ENCODE measurements at places on chromosomes 2 and 18.
A peak's percentile ranks its signal among the peaks of the same experiment; 100 is the strongest.

DNA sequence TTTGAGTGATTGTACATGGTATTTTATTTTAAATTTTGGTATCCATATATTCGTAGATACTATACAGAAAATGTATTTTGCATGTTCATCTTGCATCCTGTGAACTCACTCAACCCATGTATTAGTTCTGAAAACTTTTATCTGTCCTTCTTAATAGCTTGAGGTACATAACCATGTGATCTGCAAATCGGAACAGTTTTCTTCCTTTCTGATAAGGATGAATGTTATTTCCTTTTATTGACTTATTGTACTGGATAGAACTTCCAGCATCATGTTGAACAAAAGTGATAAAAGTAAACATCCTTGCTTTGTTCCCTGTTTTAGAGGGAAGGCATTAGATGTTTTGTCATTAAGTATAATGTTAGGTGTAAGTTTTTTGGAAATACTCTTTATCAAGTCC lies 554.7 kb downstream of the GALR1 start:
- H3K4me1 ChIP-seq, result no peaks in the 10 kb centered on the region
- no peak overlapping the region for H3K27ac ChIP-seq
- DNase-seq, result no peak
- no peak overlapping the region for H3K4me3 ChIP-seq

- no peak for DNase-seq
- H3K4me1 ChIP-seq, result no peaks in the 10 kb centered on the region
- H3K27me3 ChIP-seq, result no peaks in the 10 kb centered on the region
- H3K36me3 ChIP-seq, result no peaks in the 10 kb centered on the region
- H3K27ac ChIP-seq, result no peak overlapping the region
Observed at GRCh38 chr2:133072837-133073694, 403.1 kb upstream of the LYPD1 start.

- no peaks in the 10 kb centered on the region for H3K4me1 ChIP-seq
- no peaks in the 10 kb centered on the region for H3K36me3 ChIP-seq
- DNase-seq, result no peak
- no peak overlapping the region for H3K4me3 ChIP-seq
Observed at GRCh38 chr2:8479298-8479697, 202.6 kb upstream of the ID2 start.

- DNase-seq, result no peak
- no peaks in the 10 kb centered on the region for H3K4me1 ChIP-seq
- no peaks in the 10 kb centered on the region for H3K36me3 ChIP-seq
- no peaks in the 10 kb centered on the region for H3K27me3 ChIP-seq
- H3K4me3 ChIP-seq, result no peak overlapping the region
- H3K27ac ChIP-seq, result no peak overlapping the region
Observed at GRCh38 chr2:23114299-23114698, 270.7 kb upstream of the KLHL29 start.

DNA sequence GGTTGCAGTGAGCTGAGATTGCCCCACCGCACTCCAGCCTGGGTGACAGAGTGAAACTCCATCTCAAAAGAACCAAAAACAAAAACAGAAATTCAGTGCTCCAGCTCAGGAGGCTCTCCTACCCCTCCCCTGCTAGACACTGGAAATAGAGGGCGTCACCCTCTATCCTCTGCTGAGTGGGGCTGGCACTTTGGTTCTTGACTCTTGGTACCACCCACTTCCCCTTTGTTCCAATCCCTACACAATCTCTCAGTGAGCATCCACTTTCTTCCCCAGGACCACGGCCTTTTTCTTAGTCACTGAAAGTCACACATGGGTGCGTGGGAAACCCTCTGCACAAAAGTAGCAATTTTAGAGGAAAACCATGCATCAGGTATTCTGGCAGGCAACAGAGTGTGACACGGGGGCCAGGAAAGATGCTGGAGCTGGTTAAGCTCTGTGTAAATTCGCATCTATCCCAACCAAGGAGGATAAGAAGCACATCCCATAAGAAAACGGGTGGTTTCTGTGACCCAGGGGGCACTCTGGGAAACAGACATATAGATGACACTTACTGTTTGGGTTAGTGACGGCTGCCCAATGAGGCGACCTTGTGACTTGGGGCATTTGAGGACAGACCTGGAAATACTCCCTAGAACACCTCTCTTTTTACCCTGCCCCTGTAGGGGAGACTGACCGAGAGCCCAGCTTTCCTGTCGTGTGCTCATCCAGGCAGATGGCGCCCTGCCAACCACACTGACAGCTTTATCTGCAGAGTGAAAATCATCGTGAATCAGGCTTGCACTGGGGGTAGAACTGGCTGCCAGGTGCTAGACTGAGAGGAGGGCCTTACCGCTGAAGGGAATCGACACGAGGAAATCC lies 7.7 kb downstream of the HJURP start:
- H3K4me1 ChIP-seq, result peaks cover 11% of the 10 kb centered on the region
- no peak for DNase-seq
- H3K36me3 ChIP-seq, result peaks cover 53% of the 10 kb centered on the region
- H3K27ac ChIP-seq, result peak overlapping the region; percentile 45
- no peak overlapping the region for H3K4me3 ChIP-seq

DNA sequence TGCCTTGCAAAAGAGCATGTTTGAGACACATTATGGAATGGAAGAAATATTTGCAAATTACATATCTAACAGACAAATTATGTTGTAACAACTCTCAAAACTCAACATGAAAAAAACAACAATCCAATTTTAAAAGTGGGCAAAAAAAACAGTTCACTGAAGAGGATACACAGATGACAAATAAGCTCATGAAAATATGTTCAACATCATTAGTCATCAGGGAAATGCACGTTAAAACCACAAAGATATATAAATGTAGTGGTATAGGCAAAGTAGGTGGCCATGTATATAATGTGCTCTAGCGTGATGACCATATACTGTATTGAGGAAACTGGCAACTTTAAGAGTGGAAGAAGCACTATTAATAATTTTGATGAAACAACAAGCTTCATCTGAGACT lies 220.1 kb downstream of the IRS1 start:
- DNase-seq, result no peak
- no peaks in the 10 kb centered on the region for H3K36me3 ChIP-seq
- no peak overlapping the region for H3K4me3 ChIP-seq
- H3K27me3 ChIP-seq, result no peaks in the 10 kb centered on the region

DNA sequence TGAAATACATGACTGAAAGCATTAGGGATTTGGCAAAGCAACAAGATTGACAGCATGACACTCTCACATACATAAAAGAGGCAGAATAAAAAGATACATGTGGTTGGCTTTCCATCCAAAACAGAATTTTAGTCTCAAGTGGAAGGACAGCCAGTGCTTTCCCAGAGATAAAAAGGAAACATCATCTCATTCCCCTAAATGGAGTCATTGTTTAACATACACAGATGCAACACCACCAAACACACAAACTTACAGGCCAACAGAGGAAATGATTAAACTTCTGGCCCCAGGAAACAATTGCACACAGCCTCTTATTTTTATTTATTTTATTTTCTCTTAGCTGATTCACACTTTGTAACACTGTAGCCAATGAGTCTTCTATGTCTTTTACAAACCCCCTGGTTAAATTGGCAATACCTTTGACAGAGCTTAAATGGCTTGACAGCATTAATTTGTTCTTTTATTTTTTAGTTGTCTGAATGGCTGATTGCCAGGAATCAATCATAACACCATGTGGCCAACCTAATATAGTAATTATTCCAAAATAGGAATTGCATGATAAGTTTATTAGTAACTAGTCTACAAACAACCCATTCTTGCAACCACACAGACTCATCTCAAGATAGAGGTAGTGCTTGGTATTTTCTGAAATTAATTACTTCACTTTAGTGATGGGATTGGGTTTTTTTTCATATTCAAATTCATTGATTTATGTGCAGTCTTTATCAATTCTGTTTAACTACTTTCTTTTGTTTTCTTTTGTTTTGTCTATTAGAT lies 190.5 kb downstream of the RND3 start:
- H3K4me3 ChIP-seq, result no peak overlapping the region
- no peak for DNase-seq
- H3K27me3 ChIP-seq, result no peaks in the 10 kb centered on the region
- no peaks in the 10 kb centered on the region for H3K4me1 ChIP-seq

GRCh38 chr2:74741629-74742028 lies 87.6 kb downstream of the SEMA4F start:
- H3K4me3 ChIP-seq, result no peak overlapping the region
- DNase-seq, result no peak
- no peaks in the 10 kb centered on the region for H3K27me3 ChIP-seq
- 0 out of 2 replicates have a peak, but pooled peaks cover 3% of the 10 kb centered on the region for H3K4me1 ChIP-seq
